ENCODE measurements at places on chromosomes 6 and 20.

DNA sequence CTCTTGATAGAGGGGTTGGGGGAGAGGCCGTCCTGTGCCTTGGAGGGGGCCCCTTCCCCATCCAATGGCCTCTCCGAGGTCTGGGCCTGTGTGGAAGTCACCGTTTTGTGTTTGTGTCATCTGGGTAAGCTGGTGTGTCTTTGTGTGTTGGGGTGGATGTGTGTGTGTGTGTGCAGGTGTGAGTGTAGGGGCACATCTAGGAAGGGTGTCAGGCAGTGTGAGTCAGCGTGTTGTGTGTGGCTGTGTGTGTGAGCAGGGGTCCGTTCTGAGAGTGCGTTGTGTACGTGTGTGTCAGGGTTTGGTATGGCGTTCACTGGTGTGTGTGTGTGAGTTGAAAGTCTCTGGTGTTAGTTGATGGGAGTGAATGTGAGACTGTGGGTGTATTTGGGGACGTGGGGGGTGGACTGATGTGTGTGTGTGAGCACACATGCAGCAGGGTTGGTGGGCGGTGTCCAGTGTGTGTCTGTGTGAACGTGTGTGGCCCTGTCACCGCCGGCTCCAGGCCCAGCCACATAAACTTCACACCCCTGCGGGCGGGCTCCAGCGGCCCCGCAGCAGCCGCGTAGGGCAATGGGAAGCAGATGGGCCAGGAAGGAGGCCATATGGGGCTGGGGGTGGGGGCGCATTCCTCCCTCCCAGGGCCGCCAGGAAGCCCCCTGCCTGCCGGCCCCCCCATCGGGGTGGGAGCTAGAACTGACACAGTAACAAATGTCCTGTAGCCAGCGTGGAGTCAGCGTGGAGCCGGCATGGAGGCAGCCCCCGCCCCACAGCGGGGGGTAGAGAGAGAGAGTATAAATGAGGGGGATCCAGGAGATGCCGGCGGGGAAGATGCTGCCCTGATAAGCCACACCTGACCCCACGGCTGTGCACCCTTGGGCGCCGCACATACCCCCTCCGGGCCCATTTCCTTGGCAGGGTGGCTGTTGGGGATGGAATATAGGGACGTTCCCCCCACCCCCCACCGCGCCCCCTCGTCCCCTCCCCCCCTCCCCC is 32.1 kb downstream of the SNAI1 start:
- DNase-seq = no peak

DNA sequence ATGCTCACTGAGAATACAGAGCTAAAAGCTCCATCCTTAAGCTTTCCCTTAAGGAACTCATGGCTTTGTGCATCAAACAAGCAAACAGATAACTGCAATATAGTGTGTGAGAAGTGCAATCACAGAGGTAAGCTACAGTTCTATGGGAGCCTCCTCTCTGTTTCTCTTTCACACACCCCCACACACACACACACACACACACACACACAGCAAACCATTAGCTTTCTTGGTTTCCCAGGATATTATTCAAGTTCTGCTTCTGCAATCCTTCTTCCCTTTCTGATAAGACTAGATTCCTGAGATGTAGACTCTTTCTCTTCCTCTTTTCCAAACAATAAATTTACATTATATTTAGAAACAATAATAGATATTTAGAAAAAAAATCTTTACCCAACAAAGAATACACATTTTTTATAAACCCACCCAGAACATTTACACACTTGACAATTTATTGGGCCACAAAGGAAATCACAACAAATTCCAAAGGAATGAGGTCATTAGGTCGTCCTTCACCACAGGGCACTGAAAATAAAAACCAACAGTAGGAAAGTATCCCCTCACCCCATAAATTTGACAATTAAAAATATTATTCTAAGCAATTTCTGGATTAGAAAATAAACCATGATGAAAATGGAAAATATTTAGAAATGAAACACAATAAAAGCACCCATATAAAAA is 9.3 kb upstream of the GFOD1 start:
- no peak for DNase-seq

DNA sequence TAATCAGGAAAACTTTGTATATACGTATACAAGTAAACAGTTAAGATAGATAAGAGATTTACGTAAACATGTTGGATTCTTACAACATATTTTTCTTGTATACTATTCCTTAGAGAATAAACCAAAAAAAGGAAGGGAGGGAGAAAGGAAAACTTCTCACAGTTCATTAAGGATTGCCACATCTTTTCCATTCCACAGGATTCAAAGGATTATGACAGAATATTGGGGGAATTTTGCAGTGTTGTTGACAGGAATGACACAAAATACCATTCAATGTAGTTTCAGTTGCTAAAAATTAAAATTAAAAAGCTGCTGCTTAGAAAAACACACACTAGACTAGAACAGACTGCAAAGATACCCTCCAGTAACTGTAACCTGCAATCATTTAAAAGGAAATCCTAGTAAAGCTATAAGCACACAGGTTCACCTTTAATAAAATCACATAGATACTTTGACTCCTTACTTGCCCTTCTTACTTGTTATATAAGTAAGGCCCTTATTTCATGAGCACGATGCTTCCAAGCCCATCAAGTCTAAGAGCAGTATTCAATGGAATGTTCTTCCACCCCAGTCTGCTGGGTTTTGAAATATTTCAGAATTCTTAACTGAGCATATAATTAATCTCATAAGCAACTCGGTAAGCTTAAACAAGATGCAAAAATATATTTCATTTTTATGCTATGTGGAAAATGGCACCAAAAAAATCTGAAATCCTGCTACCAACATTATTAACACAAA is 107.8 kb downstream of the SMLR1 start:
- DNase-seq = no peak

DNA sequence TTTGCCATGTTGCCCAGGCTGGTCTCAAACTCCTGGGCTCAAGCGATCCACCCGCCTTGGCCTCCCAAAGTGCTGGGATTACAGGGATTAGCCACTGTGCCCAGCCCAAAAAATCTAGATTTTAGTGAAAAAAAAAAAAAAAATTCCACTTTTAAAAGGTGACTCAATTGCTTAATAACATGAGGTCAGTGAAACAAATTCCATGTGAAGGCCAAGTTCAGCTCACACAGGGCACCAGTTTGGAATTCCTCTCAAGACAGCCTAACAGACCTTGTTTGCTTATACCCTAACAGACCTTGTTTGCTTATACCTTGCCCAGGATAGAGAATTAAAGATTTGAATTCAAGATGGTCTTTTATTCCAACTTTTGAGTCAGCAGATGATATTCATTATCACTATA is 5.1 kb downstream of the RRBP1 start:
- no peak for DNase-seq

DNA sequence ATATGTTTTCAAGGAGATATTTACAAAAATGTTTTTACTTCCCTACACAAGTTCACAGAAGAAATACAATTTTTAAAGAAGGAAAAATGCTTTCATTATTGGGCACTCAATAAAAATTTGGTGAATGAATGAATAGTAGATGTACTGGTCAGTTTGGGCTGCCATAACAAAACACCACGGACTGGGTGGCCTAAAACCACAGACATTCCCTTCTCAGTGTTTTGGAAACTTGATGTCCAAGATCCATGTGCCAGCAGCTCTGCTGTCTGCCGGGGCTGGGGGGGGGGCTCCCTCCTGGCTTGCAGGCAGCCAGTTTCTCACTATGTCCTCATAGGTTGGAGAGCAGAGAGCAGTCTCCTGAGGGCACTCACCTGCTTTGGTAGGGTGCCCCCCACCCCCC is 62.0 kb downstream of the FAM120B start:
- DNase-seq = no peak

DNA sequence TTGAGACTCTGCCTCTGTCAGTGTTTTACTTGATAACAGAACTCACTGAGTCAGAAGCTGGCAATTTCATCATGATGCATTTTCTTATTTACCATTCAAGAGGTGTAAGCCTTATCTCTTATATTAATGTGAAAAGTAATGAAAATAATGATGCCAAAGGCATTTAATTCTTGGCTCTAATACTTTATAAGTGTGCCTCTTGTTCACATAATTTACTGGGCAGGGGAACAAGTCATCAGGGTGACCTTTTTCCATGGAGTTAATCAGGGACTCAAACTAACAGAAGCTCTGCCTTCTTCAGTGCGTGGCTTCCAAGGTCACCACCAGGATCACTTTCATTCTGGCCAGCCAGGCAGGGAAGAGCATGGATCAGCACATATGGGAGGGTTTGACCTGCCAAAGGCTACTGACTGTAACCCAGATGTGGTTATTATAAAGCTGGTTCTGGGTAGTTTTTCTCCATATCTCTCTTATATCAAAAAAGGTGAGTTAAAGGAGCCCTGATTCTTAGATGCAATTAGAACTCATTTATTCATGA is 5.2 kb upstream of the PLCB1 start:
- no peak for DNase-seq

- no peak for DNase-seq
Measured at GRCh38 chr6:44530209-44530909, 142.9 kb downstream of the CDC5L start.

DNA sequence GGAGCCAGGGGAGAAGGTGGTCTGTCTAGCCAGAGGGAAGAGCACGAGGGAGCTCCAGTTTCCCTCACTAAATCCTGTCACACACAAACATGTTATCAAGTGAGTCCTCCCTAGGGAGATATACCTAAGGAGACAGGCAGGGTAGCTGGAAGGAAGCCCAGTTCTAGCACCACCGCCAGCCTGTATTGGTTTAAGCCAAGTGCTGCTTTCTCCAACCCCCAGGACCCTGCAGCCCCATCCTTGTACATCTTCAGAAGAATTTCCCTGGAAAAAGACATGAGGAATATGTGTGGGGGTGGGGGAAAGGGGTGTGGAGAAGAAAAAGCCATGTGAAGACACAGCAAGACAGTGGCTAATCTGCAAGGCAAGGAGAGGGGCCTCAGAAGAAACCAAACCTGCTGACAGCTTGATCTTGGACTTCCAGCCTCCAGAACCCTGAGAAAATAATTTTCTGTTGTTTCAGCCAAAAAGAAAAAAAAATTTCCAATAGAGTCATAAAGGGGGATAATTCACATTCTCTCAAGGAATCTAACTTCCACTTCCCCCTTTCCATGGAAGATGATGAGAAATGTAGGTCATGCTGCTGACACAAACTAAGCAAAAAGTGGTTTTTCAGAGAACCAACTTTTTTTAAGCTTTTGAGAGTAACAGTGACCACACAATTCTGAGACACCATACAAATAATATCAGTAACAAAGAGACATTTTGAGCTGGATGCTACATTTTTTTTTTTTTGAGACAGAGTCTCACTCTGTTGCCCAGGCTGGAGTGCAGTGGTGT is 103.2 kb upstream of the PRDM1 start:
- DNase-seq = no peak

Measured in COLO829 (cell line).